ENCODE measurements at places on chromosomes 3 and 15. TPM values are rescaled to one million over a fixed set of nuclear protein-coding genes. Genes with fewer than 3 reads are reported as not detected.

The IL17RC gene
- 16.9 TPM for total RNA-seq

The AGBL1 gene
- total RNA-seq: not detected

The HCLS1 gene
- 17.3 TPM for total RNA-seq

The FURIN gene
- total RNA-seq: 39.8 TPM

The ITGA11 gene
- total RNA-seq: 6.0 TPM

The FBLN2 gene
- 10.4 TPM for total RNA-seq

The UBAP1L gene
- total RNA-seq: 3.8 TPM

The SAXO2 gene
- 0.38 TPM for total RNA-seq

DNA sequence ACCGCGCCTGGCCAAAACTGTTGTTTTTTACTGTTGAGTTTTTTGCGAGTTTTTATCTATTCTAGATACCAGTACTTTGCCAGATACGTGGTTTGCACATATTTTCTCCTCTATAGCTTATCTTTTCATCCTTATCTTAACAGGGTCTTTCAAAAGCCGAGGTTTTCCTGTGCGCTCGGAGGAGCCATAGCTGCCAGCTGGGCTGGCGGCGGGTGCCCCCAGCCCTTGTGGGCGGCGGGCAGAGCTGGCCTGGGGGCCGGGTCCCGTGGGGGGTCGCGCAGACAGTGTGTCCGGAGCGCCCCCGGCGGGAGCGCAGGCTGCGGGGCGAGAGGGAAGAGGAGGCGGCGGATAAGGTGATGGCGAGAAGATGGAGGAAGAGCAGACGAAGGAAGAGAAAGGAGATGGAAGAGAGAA, 11.1 kb upstream of the EIF4A2 start:
- no peak for DNase-seq

DNA sequence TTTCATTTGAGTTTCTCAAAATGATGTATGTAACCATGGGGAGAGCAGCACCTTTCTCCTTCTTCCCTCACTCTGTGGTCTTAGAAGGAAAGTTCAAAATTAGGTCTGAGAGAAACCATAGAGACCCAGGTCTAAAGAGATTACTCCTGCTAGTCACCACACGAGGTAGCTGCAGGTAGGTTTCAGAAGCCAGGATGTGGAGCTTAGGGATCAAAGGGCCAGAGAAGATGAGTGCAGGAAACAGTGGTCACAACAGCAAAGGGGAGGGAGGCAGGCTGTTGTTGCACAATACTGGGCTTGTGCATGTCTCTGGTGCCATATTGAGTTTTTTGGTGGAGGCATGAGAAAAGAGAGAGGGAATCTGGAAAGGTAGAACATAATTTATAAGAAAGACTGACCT, 583.6 kb downstream of the AGBL1 start:
- no peak for DNase-seq

GRCh38 chr3:150503402-150504099, 42.7 kb downstream of the SERP1 start:
- no peak for DNase-seq

GRCh38 chr3:54557538-54558428, 370.1 kb downstream of the LRTM1 start:
- no peak for DNase-seq

GRCh38 chr3:100044369-100044768, 69.9 kb downstream of the FILIP1L start:
- no peak for DNase-seq

GRCh38 chr3:171700653-171701052, 109.6 kb downstream of the PLD1 start:
- DNase-seq: no peak

DNA sequence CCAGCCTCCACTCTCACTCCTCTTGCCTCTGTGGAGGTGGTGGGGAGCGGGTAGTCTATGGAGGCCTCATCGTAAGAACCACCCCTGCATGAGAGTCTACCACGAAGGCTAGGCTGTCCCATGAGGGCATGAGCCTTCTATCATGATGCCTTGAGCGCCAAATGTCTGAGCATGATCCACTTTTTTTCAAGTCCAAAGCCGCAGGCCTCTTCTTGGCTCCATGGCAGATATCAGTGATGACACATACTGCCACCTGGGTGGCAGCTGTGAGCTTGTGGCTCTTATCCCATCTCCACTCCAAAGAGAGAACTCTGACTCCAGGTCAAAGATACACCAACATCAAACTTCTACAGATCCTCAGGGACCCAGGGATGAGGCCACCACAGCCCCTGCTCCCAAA, 13.5 kb downstream of the POC1A start:
- no peak for DNase-seq

DNA sequence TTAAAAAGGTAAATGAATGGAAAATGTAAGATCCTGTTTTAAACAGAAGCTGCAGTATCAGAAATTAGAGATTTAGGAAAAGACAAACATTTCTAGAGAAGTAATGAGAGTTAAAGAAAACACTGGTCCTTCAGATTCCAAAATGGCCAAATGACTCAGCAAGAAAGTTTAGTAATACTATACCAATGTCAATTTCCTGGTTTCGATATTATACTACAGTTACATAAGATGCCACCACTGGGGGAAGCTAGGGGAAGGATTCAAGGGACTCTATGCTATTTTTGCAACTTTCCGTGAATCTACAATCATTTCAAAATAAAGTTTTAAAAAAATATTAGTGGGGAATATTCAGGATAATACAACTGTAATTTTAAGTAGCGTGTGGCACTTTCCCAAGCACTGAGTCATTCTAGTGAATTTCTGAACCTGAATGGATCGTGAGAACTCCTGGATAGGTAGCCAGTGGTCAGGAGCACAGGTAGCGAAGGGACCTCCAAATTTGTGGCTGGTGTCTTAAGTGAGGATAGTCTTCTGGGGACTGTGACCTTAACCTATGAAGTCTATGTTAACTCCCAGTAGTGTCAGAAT, 37.6 kb downstream of the TMCC1 start:
- peak; percentile 26 for DNase-seq

DNA sequence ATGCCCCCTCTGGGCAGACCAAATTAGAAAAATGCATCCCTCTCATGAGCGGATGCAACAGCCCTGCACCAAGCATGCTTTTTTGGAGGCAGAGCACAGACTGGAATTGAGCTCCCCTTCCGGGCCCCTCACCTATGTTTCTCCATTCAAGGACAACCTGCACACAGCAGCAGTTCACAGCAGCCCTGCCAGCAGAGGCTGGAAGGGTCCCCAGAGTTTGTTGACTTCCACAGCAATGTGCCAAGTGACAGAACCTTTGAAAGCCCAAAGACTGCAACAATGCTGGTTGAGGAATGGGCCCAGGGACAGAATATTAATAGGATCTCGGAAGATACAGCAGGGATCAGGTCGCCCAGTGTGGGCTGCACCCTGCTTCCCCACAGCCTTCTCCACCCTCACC, 650.4 kb downstream of the FHIT start:
- DNase-seq: no peak

DNA sequence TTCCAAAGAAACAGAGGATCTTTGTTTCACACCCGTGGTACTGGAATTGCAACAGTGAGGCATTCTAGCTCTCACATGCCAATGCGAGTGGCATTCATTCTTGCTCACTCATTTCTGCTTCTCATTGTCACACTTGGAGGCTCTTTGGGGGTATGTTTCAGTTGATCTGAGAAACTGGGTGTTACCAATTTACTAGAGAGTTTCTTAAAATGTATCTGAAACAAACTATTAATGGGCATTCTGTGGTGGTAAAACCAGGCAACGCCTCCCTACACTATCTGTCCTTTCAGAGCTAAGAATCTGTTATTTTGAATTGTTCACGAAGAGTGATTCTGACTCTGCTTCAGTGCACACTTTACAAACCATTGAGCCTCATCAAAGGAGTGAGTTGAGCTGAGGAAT, 140.6 kb upstream of the BHLHE40 start:
- DNase-seq: no peak

DNA sequence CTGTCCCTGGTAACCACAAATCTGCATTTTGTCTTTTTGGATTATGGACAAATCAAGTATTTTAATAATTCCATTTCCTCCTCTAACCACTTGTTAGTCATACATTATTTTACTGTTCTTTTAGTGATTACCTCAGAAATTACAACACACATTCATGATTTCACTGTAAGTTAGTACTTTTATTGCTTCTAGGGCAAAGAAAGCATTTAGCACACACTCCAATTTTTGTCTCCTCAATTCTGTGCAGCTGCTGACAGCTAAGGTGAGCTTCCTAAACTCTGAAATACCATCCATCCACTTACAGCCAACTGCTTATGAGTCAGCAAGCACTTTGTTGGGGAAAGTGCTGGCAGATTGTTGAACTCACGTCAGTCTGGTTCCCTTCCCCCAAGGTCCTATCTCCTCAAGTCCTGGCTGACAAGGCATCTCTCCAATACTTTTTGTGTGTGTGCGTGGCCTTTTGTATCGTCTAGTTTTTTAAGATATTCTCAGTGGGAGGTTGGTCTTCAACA, 49.4 kb upstream of the TNFAIP8L3 start:
- DNase-seq: peak; percentile 75

- DNase-seq: no peak
These were observed 2.8 kb downstream of the ACTL6A start for GRCh38 chr3:179565496-179565895.

GRCh38 chr3:194139071-194139813, 3.3 kb downstream of the HES1 start:
- peak; percentile 61 for DNase-seq

DNA sequence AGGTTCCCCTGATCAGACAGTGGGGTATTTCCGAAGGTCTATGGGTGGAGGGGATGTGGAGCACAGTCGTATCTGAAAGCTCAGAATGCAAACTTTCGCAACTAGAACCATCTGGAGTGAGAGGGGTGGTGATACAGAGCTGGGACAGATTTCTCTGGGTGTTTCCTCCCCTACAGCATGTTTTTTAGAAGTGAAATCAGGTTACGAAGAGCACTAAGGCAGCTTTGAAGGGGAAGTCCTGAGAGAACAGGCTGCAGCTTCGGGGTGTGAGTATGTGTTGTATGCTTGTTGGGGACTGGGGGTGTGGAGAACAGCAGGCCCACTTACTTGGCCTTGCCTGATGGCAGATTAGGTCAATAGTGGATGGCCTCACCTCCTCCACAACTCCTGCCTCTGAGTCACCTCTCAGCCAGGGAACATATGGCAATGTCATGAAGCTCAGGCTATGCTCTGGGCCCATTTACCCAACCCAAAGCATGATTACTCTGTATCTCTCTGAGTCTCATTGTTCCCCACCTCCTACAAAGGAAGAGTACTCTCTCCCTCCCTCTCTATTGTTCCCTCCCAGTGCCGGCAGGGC, 107.2 kb upstream of the RASGRP1 start:
- no peak for DNase-seq

- DNase-seq: peak; percentile 88
These were observed at the start of gene CHST2 for GRCh38 chr3:143119009-143119914. Gene CHST2 (plus strand): TSS chr3:143119771. CDS start chr3:143120817, 1,046 bp downstream.

DNA sequence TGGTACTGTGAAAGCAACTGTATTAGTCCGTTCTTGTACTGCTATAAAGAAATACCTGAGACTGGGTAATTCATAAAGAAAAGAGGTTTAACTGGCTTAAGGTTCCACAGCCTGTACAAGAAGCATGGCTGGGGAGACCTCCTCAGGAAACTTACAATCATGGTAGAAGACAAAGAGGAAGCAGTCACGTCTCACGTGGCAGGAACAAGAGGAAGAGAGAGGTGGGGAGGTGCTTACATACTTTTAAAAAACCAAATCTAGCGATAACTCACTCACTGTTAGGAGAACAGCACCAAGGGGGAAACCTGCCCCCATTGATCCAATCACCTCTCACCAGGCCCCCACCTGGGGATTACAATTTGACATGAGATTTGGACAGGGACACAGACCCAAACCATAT, 48.9 kb downstream of the IQGAP1 start:
- no peak for DNase-seq

GRCh38 chr3:68631850-68632545, 300.3 kb downstream of the TAFA4 start:
- no peak for DNase-seq

DNA sequence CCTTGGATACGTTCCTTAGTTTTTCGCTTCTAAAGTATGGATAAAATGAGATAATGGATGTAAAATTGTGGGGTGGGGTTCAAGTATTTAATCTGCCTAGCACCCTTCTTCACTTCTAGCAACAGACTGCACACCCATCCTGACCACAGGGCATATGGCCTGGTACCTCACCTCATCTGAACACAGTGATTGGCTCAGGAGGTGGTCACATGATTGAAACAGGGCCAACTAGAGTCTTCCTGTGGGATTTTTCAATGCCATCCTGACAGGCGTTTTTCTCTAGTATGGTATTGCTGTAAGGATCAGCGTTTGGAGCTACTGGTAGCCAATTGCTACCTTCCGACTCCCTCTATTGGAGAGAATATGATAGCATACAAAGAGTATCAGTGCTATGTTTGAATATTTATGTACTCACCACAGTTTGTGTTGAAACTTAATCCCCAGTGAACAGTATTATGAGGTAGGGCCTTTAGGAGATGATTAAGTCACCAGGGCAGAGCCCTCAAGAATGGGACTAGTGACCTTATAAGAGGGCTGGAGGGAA, 172.2 kb downstream of the PPM1L start:
- DNase-seq: no peak

DNA sequence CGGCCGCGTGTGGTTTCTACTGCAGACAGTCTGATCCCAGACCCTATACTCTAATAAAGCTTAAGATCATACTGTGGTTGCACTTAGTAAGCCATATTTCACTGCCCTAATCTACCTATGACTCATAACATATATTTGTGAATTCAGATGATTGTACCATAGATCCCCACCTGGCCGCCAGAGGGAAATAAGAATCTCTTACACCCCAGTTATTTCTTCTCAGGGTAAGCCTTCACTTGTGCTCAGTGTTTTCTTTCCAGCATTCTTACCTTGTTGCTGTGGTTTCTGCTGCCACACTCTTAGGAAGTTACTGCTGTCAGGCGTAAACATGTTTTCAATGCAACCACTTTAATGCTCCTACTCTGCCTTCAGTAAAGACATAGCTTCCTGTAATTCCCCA, 105.9 kb downstream of the B3GALNT1 start:
- DNase-seq: no peak

DNA sequence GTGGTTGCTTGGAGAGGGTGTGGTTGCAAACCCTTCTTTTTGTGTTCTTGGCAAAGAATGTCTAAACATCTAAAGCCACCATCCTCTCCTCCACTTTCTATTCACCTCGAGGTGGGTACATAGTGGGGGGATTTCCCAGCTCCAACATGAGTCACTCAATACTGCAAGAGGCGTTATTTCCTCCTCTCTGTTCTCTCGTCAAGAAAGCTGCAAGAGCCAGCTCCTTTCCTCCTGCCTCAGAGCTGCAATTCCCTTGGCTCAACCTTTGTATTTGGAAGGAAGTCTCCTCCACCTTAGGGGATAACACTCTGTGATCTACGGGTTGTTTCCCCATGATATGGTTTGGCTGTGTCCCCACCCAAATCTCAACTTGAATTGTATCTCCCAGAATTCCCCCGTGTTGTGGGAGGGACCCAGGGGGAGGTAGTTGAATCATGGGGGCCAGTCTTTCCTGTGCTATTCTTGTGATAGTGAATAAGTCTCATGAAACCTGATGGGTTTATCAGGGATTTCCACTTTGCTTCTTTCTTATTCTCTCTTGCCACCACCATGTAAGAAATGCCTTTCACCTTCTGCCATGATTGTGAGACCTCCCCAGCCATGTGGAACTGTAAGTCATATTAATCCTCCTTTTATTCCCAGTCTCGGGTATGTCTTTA, 138.4 kb downstream of the PLCL2 start:
- DNase-seq: peak; percentile 52

- DNase-seq: peak; percentile 9
These were observed 459 bp upstream of the ADCY5 start for GRCh38 chr3:123449102-123449996.

GRCh38 chr3:38549082-38549481, 52.9 kb downstream of the EXOG start:
- DNase-seq: no peak
